A549 treated with CpdA at 1 μM for 4 hours (cell line): ENCODE measurements at places on chromosomes 1 and 21. TPM values are rescaled to one million over a fixed set of nuclear protein-coding genes. Genes with fewer than 3 reads are reported as not detected.

The CGN gene
- total RNA-seq: 1.1 to 1.9 TPM (median 1.4 TPM) in 5 replicates

The EXTL2 gene
- total RNA-seq: 7.2 to 9.0 TPM (median 8.5 TPM) in 5 replicates

The LRRC42 gene
- 24.6 to 28.1 TPM (median 27.2 TPM) in 5 replicates for total RNA-seq

The ATP5IF1 gene
- 161 to 174 TPM (median 169 TPM) in 5 replicates for total RNA-seq

The TACSTD2 gene
- total RNA-seq: not detected in 5 replicates

The DTL gene
- 19.2 to 25.0 TPM (median 22.7 TPM) in 5 replicates for total RNA-seq
